ENCODE measurements at places on chromosomes 7 and 10. TPM values are rescaled to one million over a fixed set of nuclear protein-coding genes. Genes with fewer than 3 reads are reported as not detected.

- no peak overlapping the region for H3K27ac ChIP-seq
- no peak overlapping the region for H3K4me3 ChIP-seq
- H3K27me3 ChIP-seq, result no peaks in the 10 kb centered on the region
- no peak for DNase-seq
- no peaks in the 10 kb centered on the region for H3K4me1 ChIP-seq
These were observed 13.0 kb downstream of the ANTXRL start for GRCh38 chr10:46299536-46300369.

VSTM4 gene
- 34.2 TPM for total RNA-seq

INHBA gene
- total RNA-seq, result 30.8 TPM

DNA sequence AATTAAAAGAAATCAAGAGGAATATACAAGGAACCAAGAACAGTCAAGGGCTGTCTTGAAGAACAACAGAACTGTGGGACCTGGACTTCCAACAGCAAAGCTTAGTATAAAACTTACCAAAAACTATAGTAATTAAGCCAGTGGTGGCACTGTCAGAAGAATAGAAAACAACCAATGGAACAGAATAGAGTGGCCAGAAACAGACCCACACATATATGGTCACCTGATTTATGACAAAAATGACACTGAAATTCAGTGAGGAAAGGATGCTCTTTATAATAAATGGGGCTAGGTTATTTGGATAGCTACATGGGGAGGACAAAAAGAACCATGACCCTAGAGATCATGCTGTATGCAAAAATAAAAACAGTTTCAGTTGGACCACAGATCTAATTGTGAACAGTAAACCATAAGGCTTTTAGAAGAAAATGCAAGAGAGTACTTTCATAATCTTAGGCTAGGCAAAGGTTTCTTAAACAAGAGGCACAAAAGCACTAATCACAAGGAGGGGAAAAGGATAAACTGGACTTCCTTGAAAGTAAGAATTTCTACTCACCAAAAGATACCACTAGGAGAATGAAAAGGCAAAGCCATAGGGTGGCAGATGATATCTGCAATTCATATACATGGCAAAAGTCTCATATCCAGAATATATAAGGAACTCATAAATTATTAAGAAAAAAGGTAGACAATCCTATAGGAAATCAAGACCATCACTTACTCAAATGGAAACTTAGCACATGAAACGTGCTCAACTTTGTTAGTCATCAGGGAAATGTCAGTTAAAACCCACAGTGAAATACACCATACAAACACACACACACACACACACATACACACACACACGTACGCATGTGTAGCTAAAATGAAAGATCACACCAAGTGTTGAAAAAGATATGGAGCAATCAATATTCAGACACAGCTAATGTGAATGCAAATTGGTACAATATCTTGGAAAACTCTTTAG is 20.8 kb downstream of the HYCC1 start:
- H3K27ac ChIP-seq, result no peak overlapping the region
- no peaks in the 10 kb centered on the region for H3K4me1 ChIP-seq
- no peak overlapping the region for H3K4me3 ChIP-seq
- H3K27me3 ChIP-seq, result no peaks in the 10 kb centered on the region
- no peaks in the 10 kb centered on the region for H3K36me3 ChIP-seq
